Tibial nerve (tissue), 4 donors: ENCODE measurements at places on chromosomes 3 and 15.

DNA sequence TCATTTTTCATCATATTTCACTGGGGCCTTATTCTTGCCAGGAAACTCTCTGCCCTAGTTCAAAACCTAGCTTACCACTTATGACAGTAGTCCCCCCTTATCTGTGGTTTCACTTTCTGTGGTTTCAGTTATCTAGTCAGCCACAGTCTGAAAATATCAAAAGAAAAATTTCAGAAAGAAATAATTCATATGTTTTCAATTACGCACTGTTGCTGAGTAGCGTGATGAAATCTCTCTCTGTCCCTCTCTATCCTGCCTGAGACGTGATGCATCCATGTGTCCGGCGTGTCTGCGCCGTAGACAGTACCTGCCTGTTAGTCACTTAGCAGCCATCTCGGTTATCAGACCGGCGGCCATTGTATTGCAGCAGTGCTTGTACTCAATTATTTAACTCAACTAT lies 369.9 kb upstream of the MCTP2 start:
- H3K27ac ChIP-seq: no peak overlapping the region
- no peaks in the 10 kb centered on the region for H3K27me3 ChIP-seq
- DNase-seq: no peak
- H3K36me3 ChIP-seq: no peaks in the 10 kb centered on the region
- no peaks in the 10 kb centered on the region for H3K4me1 ChIP-seq

GRCh38 chr15:101521069-101521468 lies 31.6 kb upstream of the PCSK6 start:
- no peak overlapping the region for H3K4me3 ChIP-seq
- no peak overlapping the region for H3K27ac ChIP-seq
- H3K4me1 ChIP-seq: no peaks in the 10 kb centered on the region
- no peaks in the 10 kb centered on the region for H3K36me3 ChIP-seq
- DNase-seq: no peak
- H3K27me3 ChIP-seq: no peaks in the 10 kb centered on the region

DNA sequence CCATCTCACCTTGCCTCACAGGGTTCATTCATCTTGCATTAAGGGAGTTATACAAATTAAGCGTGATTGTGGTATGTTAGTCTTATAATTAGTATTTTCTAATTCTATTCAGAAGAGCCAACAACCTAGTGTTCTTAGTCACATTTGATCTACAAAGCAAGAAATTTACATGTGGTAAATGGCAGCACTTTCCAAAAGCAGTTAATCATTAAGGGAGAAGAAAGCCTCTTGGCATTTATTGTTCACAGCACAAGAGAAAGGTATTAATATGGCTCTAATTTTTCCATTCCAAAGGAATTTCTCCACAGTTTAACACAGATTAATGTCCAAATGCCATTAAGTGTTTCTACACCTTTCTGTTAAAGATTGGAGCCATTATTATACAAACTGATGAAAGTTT lies 1077.1 kb downstream of the ZPLD1 start:
- no peak for DNase-seq
- no peak overlapping the region for H3K27ac ChIP-seq
- no peaks in the 10 kb centered on the region for H3K36me3 ChIP-seq
- no peak overlapping the region for H3K4me3 ChIP-seq

GRCh38 chr15:40217166-40217824 lies 21.6 kb upstream of the PAK6 start:
- H3K4me3 ChIP-seq: no peak overlapping the region
- H3K4me1 ChIP-seq: no peaks in the 10 kb centered on the region
- H3K27me3 ChIP-seq: no peaks in the 10 kb centered on the region
- H3K36me3 ChIP-seq: no peaks in the 10 kb centered on the region
- no peak overlapping the region for H3K27ac ChIP-seq

- no peaks in the 10 kb centered on the region for H3K4me1 ChIP-seq
- H3K36me3 ChIP-seq: no peaks in the 10 kb centered on the region
- no peaks in the 10 kb centered on the region for H3K27me3 ChIP-seq
Measured at GRCh38 chr15:27045796-27046195, 74.8 kb downstream of the GABRG3 start.

GRCh38 chr3:52005571-52005986 lies 9.9 kb upstream of the RPL29 start:
- peaks cover 12% of the 10 kb centered on the region for H3K4me1 ChIP-seq
- no peaks in the 10 kb centered on the region for H3K36me3 ChIP-seq
- no peak for DNase-seq

GRCh38 chr3:146496726-146497125 lies 27.4 kb upstream of the PLSCR2 start:
- H3K36me3 ChIP-seq: no peaks in the 10 kb centered on the region
- H3K27ac ChIP-seq: no peak overlapping the region
- H3K27me3 ChIP-seq: no peaks in the 10 kb centered on the region
- DNase-seq: no peak
- H3K4me1 ChIP-seq: no peaks in the 10 kb centered on the region
- H3K4me3 ChIP-seq: no peak overlapping the region

DNA sequence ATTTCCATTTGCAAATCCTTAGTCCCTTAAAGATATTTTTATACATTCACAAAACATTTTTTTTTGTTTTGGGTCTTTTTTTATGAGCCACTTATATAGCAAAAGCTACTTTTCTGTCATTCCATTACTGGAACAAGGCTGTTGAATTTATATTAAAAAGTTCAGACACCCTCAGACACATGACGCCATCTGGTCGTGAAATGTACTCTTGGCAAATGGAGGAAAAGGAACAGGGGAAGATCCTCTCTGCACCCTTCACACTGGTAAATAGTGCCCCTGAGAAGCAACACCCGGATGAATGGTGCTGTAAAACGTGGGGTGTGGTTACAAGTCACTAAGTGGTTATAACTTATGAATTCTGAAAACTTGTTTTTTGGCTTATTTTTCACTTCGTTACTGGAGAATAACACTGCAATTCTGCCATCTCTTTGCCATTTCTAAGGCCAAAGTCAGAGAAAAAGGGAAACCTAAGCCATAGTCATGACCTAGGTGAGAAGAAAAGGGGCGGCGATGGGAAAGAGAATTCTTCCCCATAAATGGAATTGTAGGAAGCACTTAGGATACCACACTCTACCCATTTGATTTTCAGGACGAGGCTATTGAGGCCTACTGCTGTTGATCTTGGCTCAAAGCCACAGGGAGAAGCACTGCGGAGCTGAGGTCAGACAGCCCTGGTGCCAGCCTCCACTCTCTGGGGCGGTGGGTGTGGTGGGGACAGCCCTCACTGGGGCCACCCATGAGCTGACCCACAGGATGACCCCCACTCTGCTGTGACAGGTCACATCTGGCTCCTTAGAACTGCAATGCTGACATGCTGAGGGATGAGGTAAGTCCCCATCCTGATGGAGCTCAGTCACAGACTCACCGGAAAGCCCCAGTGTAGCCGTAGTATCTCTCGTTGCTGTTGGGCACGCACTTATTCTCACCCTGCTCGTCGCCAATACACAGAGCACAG lies 21.9 kb downstream of the LTF start:
- no peaks in the 10 kb centered on the region for H3K4me1 ChIP-seq
- H3K27ac ChIP-seq: no peak overlapping the region
- no peaks in the 10 kb centered on the region for H3K27me3 ChIP-seq
- no peaks in the 10 kb centered on the region for H3K36me3 ChIP-seq
- DNase-seq: no peak

GRCh38 chr15:72770673-72771328 lies 12.8 kb downstream of the ADPGK start:
- no peak for DNase-seq
- no peak overlapping the region for H3K4me3 ChIP-seq
- H3K36me3 ChIP-seq: peaks cover 14% of the 10 kb centered on the region
- no peak overlapping the region for H3K27ac ChIP-seq
- no peaks in the 10 kb centered on the region for H3K4me1 ChIP-seq
- H3K27me3 ChIP-seq: no peaks in the 10 kb centered on the region

DNA sequence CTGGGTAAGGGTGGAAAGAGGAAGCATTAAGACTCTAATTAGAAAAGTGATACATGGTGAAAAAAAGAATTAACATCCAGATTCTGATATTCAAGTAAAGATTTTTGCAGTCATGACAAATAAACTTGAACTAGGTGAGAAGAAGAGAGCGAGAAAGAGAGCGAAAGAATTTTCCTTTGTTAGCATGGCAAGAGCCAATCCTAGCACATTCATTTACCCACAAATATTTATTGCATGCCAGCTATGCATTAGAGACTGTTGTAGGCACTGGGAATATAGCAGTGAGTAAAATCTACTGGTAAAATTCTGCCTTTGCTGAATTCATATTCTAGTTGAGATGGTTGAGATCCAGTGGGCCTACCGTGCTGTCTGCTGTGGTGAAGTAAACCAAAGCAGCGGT lies 177.9 kb upstream of the DPH6 start:
- no peak for DNase-seq
- no peaks in the 10 kb centered on the region for H3K27me3 ChIP-seq
- H3K4me3 ChIP-seq: no peak overlapping the region
- no peaks in the 10 kb centered on the region for H3K36me3 ChIP-seq

GRCh38 chr3:135081451-135081850 lies 286.4 kb downstream of the EPHB1 start:
- no peaks in the 10 kb centered on the region for H3K36me3 ChIP-seq
- no peak for DNase-seq
- no peak overlapping the region for H3K4me3 ChIP-seq
- H3K4me1 ChIP-seq: no peaks in the 10 kb centered on the region
- H3K27me3 ChIP-seq: no peaks in the 10 kb centered on the region

DNA sequence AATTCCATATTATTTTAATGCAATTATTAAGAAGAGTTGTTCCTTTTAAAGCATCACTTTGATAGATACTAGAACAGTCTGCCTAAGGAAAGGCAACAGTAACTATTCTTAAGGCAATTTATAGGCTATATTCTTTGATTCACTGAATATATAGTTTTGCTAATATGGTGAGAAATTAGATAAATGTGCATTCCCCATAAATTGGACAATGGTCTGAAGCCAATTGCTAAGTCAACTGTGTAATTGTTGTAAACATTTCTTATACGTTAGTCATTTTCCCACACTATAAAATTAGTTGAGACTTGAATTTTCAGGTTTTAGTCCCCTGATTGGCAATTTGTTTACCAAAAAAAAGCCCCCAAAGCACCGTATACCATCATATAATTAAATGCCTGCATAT lies 263.0 kb upstream of the NECTIN3 start:
- H3K27ac ChIP-seq: no peak overlapping the region
- H3K4me1 ChIP-seq: no peaks in the 10 kb centered on the region
- DNase-seq: no peak
- no peak overlapping the region for H3K4me3 ChIP-seq

GRCh38 chr3:19891740-19892139 lies 42.3 kb downstream of the EFHB start:
- peaks cover 6% of the 10 kb centered on the region for H3K4me1 ChIP-seq
- H3K36me3 ChIP-seq: peaks cover 9% of the 10 kb centered on the region
- no peak for DNase-seq
- H3K27me3 ChIP-seq: no peaks in the 10 kb centered on the region
- H3K27ac ChIP-seq: no peak overlapping the region

DNA sequence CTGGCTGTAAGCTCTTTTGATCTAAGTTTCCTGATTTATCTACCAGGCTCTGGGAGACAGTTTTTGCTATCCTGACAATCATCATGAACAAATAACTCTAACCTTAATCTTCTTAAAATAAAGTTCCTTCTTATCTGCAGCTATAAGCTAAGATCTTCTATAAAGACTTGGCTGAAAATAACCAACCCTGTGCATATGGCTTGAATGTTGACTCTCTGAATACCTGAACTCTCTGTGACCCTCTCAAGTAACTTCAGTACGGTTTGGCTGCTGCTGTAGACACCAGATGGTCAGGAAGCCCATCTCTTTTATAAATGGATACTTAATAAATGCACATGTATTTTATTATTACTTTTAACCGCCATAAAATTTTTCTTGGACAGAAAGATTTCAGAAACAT lies 412.4 kb upstream of the CBLB start:
- no peak for DNase-seq
- no peak overlapping the region for H3K4me3 ChIP-seq
- no peaks in the 10 kb centered on the region for H3K36me3 ChIP-seq
- H3K4me1 ChIP-seq: no peaks in the 10 kb centered on the region
- H3K27ac ChIP-seq: no peak overlapping the region
- H3K27me3 ChIP-seq: no peaks in the 10 kb centered on the region

DNA sequence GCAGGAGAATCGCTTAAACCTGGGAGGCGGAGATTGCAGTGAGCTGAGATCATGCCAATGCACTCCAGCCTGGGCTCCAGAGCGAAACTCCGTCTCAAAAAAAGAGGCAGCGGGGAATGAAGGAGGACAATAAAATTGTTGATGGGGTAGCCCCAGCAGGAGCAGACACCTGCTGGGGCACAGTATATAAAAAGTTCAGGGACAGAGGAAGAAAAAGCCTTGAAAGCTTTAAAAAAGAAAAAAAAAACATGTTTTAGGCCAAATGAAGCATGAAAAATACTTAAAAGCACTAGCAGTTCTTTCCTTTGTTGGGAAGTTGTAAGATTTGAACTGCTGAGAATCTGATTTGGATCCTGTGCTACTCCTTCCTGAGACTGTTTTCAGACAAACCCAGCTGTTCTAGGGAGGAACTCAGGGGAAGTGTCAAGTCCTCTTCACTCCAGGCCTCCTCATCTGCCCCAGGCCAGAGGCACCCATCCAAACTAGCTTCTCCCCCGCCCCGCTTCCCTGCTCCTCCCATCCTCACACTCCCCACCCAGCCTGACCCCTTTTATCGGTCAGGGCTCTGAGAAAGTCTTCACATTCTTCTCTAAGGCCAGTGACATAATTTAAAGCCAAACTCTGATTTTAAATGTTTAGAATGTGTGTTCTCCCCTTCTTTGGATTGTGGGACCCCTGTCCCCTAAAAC lies 4.9 kb downstream of the IL17RD start:
- H3K27me3 ChIP-seq: no peaks in the 10 kb centered on the region
- H3K4me1 ChIP-seq: peaks cover 6% of the 10 kb centered on the region
- H3K4me3 ChIP-seq: no peak overlapping the region
- no peak for DNase-seq
- no peaks in the 10 kb centered on the region for H3K36me3 ChIP-seq

DNA sequence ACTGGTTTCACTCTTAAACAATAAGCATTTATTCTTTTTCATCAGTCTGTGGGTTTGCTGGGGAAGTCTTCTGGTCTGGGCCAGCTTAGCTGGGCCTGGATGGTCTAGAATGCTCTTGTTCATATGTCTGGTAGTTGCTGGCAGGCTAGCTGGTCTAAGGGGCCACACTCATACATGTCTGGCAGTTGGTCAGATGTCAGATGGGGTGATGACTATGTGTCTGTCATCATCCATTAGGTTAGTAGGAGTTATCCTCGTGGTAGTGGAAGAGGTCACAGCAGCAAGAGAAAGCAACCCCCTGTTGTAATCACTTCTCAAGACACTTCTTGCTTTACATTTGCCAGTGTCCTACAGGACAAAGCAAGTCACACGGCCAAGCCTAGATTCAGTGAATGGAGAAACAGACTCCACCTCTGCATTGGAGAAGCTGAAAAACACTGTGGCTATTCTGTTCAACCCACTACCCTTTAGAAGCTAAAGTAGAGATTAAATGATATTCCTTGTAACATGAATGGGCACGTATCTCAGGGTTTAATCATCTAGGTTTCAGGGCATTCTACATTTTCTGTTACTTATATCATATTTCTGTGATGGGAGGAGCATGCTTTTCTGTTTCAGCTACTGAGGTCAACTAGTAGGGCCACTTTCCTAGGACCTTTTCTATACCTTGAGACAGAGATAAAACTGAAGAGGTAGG lies 5.5 kb upstream of the ARID3B start:
- no peak overlapping the region for H3K4me3 ChIP-seq
- H3K36me3 ChIP-seq: no peaks in the 10 kb centered on the region
- peaks cover 11% of the 10 kb centered on the region for H3K4me1 ChIP-seq
- no peaks in the 10 kb centered on the region for H3K27me3 ChIP-seq
- no peak overlapping the region for H3K27ac ChIP-seq
- no peak for DNase-seq
